ENCODE measurements at places on chromosomes 6 and 20.

- no peak for DNase-seq
Measured at GRCh38 chr20:38623061-38623460, 21.5 kb downstream of the ARHGAP40 start.

DNA sequence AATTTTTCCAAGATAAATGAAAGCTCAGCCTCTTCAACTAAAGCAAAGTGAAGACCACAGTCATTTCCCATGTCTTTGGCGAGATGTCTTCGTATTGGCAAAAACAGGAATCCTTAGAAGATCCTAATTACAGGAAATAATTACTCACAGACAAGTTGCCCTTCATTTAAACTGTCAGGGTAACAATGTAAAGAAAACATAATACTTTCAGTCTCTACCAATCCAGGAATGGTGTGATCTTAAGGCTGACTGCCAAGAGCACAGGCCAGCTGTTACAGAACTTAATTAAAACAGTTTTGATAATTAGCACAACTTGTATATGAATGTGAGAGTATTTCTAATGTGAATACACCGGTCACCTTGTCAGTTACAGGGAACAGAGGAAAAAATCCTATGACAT, 292.2 kb downstream of the PACRG start:
- DNase-seq, result peak; percentile 33

DNA sequence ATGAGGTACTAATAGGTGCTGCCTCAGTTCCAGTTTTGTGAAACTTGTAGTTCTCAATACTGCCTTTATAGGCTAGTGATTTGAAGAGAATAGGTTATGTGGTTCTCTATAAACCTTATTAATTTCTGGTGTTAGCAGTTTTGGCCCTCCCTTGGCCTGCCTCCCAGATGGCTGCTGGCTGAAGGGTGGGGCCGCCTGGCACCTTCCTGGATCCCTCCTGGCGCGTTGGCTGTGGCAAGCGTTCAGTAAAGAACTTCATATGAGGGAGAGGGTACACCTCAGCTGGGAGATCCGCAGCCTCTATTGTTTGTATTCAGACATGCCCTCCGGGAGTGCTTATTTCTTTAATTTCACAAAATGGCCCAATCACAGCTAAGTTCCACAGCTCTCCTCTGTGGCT, 51.9 kb downstream of the FAM120B start:
- no peak for DNase-seq

GRCh38 chr20:57069442-57069841, 197.0 kb downstream of the BMP7 start:
- DNase-seq, result no peak

GRCh38 chr6:118893064-118893806, 717 bp upstream of the ASF1A start:
- peak; percentile 83 for DNase-seq

DNA sequence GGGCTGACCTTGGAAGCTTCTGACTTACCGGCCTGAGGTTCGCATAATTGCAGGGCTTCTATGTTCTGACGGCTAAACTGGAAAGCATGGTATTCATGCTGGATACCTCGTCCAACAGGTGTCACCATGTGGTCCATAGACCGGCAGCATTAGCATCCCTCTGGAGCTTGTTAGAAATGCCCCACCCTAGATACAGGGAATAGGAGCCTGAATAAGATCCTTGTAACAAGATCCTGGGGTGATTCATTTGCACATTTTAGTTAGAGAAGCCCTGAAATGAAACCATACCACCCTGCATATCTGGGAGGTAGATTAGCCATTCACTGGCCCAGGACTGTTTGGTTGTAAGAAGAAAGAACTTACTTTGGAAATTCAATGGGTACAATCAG, 77.7 kb downstream of the TMEM170B start:
- DNase-seq, result no peak

Data from NCI-H1105 (cell line).